ENCODE measurements at places on chromosomes 2 and 18. TPM values are rescaled to one million over a fixed set of nuclear protein-coding genes. Genes with fewer than 3 reads are reported as not detected.

Gene VIL1
- 634 TPM for total RNA-seq

Gene KLHL41
- 0.61 TPM for total RNA-seq

Gene DLX1
- 0.19 TPM for total RNA-seq

Gene AQP12A
- 9.0 TPM for total RNA-seq

Gene YES1
- total RNA-seq = 56.3 TPM

Data from colonic mucosa (tissue), 4 donors.